ENCODE measurements at places on chromosomes 7 and 10.

DNA sequence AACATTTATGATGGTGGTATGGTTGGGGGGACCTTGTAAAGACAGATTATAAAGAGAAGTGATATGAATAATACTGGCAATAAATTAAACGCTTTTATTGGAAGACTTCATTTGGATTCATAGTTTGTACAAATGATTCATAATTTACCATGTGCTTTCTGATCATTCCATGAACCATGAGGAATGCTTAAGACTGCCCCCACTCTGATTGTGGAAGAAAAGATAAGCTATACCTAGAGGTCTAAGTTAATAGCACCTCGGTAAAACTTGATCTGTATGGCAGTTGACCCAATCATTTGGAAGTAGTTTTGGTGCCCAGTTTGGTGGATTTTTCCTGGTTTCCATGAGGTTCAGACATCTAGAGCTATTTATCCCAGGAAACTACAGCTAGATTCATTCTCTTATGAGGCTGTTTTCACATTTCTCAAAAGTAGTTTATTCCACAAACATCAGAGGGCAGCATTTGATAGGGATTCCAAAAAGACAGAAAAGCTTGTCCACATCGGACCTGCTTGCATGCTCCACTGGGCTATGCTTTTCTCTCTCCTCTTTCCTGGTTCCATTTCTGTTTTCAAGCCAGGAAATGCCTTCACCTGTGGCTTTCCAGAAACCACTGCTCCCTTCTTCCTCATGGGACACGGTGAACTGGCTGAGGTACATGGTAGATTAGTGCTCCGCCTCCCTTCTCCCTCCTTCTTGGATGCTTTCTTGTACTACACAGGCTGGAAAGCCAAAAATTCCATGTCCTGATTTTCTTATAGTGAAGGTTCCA lies 29.2 kb downstream of the TFAM start:
- no peak for DNase-seq

DNA sequence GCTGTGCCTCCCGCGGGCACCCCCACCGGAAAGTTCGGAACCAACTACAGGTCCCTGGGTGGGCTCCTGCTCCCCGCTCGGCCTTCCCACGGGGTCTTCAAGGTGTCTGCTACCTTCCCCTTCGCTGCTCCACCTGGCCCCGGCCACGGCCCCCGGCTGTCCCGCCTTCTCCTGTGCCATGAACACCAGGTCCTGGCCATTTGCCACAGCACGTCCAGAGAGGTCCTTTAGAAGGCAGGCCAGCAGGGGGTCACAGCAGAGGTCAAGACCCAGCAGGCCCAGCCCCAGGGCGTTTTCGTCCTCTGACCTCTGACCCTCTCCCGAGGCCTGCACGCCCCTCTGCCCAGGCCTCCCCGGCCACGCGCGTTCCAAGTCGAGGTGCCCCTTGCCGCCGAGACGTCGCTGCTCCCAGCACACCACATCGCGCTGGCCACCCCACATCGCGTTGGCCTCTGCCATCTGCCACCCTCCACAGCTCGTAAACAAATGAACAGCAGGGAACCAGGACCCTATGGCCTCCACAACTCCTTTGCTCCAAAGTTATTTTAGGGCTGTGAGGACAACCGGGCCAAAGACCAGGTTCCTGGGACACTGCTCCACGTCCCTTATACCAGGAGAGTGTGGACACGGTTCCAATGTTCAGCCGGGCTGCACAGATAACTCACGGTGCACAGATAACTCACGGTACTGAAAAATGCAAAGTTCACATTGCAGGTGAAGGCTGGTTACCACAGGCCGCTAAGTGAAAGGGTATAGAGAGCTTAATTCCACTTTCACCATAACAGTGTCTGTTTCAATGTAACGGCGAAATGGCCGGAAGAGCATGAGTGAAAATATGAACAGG lies 74.3 kb downstream of the CFAP46 start:
- DNase-seq: no peak

- no peak for DNase-seq
Measured at GRCh38 chr7:70764701-70765208, 367.2 kb upstream of the GALNT17 start.

- no peak for DNase-seq
Measured at GRCh38 chr7:130943981-130944380, 210.0 kb upstream of the KLF14 start.

DNA sequence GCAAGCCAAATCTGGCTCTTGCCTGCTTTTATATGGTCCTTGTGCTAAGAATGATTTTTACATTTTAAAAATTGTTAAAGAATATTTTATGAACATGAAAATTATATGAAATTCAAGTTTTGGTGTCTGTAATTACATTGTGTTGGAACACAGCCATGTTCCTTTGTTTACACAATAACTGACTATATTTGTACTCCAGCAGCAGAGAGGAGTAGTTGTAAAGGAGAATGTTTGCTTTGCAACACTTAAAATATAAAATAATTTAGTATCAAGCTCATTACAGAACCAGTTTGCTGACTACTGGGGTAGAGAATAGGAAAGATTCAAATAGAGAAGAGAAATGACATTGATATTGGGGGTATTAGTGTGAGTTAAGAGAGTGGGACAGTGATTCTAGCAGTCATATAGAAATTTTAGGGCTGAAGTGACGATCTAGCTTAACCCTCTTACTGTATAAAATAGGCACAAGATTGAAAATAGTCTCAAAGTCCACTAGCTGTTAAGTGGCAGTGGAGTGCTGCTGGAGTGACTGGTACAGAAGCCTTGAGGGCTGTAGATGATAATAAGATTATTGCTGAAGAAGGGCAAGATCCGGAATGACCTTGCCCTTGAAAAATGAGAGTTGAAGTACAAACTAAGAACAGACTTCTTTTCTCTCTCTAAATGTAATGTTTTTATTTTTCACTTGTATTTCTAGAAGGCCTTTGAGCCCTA lies 28.2 kb downstream of the SGPL1 start:
- no peak for DNase-seq

GRCh38 chr10:66698069-66698468 lies 227.8 kb upstream of the LRRTM3 start:
- DNase-seq: no peak

GRCh38 chr7:101558742-101559325 lies 70.3 kb downstream of the MYL10 start:
- DNase-seq: no peak

GRCh38 chr10:74988832-74989561 lies 122.5 kb upstream of the SAMD8 start:
- no peak for DNase-seq

DNA sequence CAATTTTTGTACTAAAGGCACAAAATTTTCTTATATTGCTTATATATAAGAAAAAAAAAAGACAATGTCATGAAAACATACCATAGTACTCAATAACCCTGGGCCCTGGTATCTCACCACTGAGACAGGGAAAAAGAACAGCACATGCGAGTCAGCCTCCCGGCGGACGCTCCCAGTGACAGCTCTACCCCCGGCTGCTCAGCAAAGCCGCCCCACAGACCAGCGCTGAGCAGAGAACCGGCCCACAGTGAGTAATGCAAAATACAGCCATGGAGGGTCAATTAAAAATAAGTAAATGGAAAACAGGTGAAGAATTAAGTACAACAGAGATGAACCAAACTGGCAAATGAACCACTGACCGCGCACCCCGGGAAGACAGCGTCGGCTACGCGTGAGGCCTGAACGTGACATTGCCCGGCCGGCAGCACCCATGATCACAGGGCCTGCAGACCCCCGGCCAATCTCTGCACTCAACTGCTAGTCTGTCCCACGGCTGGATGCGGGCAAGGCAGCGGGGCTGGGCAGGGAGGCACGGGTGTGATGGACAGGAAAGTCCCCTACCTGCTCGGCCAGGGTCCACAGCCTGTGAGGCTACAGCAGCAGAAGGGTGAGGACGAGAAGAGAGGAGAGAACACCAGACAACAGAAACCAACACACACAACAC lies 175.9 kb downstream of the ZMYND11 start:
- DNase-seq: no peak

- no peak for DNase-seq
Measured at GRCh38 chr7:86958380-86958779, 101.1 kb downstream of the ELAPOR2 start.

DNA sequence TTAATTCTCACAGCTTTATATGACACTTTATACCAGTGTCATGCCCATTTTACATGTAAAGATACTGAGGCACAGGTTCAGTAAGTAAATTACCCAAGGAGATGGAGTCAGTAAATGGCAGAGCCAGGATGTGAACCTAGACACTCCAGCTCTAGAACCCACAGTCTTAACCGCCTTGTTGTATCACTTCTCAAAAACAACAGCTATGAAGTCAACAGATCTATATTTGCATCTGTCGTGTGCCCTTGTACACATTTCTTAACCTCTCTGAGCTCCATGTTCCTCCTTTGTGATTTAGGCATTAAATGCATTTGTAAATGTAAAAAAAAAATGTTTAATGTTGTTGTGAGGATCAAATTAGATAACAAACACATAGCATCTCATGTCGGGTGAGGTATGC lies 716.2 kb downstream of the SUGCT start:
- no peak for DNase-seq

DNA sequence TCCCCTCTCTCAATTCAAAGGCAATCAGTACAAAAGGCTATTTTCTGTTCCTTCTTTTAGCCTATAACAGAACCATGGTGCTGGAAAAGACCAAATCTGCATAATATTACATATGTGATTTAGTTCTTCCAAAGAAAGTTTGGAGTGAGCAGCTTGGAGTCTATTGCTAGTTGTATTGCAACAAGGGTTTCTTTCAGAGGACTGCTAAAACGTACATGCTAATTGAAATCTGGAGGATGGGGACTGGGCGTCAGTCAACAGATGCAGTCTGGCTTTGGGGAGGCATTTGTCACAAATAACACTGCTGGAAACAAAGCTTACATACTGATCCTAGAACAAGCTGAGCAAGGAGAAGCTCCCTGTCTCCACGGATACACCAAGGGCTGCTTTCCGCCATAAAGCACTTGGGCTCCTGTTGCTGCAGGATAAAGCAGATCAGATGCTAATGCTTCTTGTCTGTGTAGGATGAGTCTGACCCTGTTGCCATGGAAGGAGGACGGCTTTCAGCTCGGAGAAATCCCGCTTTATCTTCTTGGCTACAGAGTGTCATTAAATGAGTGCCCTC lies 883.5 kb downstream of the SORCS1 start:
- DNase-seq: no peak

- DNase-seq: no peak
Measured at GRCh38 chr7:25970356-25970755, 181.6 kb upstream of the NFE2L3 start.

- no peak for DNase-seq
Measured at GRCh38 chr7:70104243-70104642, 506.0 kb downstream of the AUTS2 start.

DNA sequence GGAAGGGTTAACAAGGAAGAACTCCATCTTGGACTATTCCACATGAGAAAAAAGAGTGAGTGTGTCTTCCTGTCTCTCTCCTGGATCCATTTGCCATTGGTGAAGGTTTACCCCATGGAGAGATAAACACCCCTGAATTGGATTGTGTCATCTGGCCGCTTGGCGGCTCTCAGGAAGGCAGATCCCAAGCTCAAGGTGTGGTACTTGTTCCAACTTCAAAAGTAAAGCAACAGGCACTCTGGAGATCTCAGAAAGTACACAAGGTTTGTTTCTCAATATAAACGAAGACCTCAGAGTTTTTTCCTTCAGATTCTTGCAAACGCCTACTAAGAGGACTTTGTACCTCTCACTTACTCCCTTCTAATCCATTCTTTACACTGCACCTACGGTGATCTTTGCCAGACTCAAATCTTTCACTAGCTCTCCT lies 116.7 kb downstream of the REEP3 start:
- no peak for DNase-seq

Measured in AG09309 (cell line).